ENCODE measurements at places on chromosomes 12 and 14.
A peak's percentile ranks its signal among the peaks of the same experiment; 100 is the strongest.

GRCh38 chr14:70887207-70887681 lies 20.0 kb upstream of the PCNX1 start:
- DNase-seq = peak; percentile 63

- no peak for DNase-seq
Measured at GRCh38 chr12:64323476-64324225, 66.9 kb downstream of the C12orf56 start.

GRCh38 chr14:77140359-77141213 lies 1.0 kb downstream of the ZDHHC22 start:
- no peak for DNase-seq

DNA sequence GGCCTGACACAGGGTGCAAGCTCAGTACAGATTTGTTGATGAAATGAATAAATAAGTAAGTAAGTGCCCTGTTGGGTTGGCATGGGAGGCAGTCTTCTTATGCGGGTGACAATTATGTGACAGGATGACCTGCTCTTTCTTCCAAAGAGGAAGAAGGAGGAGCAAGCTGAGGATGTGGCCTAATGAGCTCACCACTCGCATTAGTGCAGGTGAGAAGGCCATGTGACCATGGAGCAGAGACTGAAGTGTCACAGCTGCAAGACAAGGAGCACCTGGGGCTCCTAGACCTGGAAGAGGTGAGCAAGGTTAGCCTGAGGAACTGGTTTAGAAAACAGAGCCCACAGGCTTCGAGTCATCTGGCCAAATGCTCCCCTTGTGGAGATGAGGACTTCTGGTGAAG lies 34.9 kb downstream of the LRTM2 start:
- DNase-seq = no peak

DNA sequence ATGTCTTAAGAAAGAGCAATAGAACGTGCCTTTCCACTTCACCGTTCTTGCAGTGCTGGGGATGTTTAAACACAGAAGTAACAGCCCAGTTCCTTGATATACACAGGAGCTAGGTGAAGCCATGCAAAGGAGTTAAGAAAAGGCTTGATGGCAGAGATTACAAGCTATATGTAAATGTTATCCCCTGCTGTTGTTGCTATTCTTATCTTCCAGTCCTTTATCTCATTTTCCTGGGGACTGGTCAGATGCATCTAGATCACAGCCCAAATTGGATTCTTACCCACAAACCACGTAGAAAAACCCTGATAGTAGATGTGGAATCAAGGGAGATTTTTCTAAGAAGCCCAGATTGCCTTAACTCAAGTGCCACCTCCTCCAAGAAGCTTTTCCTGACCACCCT lies 5.5 kb downstream of the ASCL1 start:
- DNase-seq = no peak

All from NB4 (cell line).